NCI-H1092 (cell line): ENCODE measurements at places on chromosomes 6 and 20.
A peak's percentile ranks its signal among the peaks of the same experiment; 100 is the strongest.

DNA sequence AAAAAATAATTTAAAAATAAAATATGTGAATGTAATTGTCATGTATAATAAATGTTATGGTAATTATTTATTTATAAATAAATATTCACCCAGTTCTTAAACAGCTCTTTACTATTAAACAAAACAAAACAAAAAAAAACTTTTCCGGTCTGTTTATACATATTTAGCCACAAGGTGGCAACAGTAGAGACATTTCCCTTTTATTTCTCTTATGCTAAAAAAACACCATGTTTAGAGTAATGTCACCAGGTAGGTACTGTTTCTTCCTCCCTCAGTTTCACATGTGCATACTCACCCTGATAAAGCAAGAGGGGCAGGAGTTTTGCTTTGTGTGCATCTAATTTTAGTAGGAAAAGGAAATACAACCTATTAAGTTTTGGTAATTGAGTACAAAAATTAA, 610.4 kb upstream of the IMPG1 start:
- no peak for DNase-seq

GRCh38 chr6:86192123-86192522, 549.4 kb upstream of the SYNCRIP start:
- DNase-seq = no peak

DNA sequence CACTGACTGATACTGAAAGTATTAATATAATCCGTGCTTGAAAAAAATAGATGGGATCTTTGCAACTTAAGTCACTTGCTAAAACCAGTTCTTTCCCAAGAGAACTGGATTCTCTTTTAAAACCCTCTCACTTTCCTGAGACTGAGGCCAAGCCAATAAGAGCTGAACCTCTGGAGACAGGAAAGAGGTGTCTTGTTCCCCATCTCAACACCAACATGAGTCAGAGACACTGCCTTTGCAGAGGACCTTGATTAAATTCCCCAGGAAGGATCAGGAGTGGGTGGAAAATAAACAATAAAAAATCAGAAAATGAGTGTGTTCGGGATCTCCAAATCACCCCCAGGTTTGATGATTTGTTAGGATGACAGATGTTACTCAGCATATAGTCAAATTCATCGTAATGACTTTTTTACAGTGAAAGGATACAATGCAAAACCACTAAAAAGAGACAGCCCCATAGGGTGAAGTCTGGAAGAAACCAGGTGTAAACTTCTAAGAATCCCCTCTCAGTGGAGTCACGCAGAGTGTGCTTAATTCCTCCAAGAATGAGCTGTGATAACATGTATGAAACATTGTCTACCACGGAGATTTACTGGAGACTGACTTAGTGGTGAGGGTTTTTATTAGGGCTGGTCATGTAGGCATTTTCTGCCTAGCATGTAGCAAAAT, 122.8 kb upstream of the BEND3 start:
- DNase-seq = no peak

DNA sequence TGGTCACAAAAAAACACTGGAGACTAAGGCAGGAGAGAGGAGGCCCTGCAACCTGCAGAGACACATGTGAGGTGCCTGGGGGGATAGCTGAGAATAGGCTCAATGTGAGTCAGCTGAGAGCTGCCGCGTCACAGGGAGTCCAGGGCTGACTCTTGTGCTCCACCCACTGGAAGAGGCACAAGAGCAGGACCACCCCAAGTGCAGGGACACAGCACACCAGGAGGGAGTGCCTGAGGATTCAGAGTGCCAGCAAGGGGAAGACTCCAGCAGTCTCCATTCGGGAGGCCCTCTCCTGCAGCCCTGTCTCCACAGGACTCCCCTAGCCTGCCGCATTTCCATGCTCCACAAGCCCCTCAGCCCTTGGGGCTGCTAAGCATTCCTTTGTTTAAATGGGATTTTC, 105.5 kb downstream of the HUS1B start:
- no peak for DNase-seq

DNA sequence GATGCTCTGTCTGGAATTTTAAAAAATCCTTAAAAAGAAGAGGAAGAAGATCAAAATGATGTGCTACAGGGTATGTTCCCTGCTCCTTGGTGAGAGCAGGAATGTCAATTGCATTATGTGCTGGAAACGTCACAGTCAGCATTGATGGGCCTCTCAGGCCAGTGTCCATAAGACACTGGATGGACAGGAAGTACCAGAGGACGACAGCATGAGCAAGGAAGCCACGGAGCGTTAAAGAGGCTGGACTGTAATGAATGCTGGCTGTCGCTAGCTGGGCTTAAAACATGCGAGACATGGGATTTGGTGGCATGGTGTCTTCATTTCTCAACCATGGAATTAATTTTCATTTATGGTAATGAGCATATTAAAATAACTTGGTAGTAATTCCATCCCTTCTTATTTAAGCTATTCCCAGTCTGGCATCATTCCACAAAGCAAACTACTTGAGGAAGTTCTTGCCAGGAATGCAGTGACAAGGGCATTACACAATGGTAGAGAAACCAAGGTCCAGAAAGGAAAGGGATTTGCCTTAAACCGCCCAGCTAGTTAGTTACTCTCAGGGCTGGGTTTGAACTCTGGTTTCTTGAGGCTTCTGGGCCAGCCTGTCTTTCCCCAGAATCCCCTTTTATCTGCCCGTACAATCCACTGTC, 166.6 kb upstream of the SOX4 start:
- DNase-seq = no peak

DNA sequence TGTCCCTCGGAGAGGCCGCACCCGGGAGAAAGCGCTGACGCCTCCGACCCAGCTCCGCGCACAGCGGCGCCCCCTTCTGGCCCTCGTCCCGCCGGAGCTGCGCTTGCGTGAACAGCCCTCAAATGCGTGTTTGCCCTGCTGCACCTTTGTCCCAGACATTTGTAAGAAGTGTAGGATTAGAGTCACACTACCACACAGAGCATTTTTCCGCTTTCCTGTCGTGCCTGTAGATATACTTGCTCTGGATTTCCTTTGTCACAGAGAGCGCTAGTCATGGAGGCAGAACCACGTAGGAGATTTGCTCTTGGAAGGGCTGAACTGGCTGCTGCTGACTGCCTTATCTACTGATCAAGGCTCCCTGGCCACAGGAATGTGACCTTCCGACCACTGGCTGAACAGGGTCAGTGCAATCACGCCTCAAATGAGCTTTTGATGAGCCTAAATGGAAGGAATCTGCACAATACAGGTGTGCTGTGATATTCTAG, 62.3 kb downstream of the PAX1 start:
- DNase-seq = no peak

DNA sequence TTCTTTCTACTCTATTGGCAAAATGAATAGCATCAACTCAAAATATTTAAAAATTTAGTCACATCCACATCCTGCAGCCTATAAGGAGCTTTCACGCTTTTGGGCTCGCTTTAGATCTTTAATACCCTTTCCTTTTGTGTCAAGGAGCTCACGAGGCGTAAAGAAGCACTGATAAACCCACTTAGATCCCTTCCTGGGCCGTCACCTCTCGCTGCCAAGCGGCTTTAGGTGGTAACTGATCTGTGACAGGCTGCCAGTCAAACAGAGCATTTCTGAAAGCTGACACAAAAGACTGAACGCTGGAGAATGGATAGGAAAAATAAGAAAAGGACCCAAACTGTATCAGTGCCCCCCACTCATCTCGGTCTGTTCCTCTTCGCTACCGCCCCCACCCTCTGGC, 385.7 kb upstream of the MMS22L start:
- no peak for DNase-seq

DNA sequence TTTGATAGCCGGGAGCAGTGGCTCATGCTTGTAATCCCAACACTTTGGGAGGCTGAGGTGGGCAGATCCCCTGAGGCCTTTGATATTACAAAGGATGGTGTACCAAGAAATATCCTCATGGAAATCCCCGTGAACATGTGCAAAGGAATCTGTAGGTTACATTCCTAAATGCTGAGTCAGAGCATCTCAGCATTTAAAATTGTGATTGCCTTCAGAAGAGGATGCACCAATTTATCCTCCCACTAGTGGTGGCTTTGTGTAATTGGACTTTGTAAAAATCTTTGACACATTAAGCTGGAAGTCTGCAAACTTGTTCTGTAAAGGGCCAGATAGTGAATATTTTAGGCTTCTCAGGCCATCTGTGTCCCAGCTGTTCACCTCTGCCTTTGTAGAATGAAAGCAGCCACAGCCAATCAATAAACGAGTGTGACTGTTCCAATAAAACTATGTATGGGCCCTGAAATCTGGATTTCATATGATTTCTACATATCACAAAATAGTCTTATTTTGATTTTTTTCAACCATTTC, 11.8 kb downstream of the TMEM14B start:
- no peak for DNase-seq

DNA sequence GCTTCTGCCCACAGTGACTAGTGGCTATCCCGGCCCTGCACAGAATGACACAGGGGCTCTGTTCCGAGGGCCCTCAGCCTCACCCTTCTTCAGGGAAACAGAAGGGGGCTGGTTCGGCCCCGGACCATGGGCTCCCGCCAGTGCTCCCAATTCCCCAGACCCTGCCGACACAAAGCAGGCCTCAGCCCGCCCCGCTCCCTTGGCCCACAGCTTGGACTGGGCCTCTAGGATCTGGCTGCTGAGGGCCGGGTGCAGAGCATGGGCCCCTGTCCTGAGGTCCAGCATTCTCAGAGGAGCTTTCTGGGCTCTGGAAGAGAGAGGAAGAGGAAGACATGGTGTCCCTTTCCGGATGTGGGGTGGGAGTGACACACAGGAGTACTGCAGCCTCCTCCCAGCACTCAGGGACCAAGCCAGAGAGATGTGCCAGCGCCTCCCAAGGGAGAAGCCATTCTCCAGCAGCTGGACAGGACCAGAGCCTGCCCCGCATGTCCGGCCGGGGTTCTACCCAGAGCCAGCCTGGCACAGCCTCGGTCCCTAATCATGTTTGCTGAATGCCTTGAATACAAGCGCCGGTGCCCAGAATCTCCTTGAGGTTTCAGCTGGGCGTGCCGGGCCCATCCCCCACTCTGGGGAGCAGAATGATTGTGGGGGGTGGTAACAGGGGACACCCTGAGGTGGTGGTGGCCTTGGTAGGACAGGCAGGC, 23.9 kb downstream of the C20orf203 start:
- no peak for DNase-seq

- no peak for DNase-seq
These were observed 192.0 kb downstream of the GRIK2 start for GRCh38 chr6:101585501-101585900.

- no peak for DNase-seq
These were observed 89.8 kb downstream of the IYD start for GRCh38 chr6:150458579-150458978.

GRCh38 chr20:20364593-20365479, 3.1 kb upstream of the INSM1 start:
- peak; percentile 49 for DNase-seq

- DNase-seq = no peak
These were observed 9.4 kb downstream of the OR12D1 start for GRCh38 chr6:29424168-29424567.

DNA sequence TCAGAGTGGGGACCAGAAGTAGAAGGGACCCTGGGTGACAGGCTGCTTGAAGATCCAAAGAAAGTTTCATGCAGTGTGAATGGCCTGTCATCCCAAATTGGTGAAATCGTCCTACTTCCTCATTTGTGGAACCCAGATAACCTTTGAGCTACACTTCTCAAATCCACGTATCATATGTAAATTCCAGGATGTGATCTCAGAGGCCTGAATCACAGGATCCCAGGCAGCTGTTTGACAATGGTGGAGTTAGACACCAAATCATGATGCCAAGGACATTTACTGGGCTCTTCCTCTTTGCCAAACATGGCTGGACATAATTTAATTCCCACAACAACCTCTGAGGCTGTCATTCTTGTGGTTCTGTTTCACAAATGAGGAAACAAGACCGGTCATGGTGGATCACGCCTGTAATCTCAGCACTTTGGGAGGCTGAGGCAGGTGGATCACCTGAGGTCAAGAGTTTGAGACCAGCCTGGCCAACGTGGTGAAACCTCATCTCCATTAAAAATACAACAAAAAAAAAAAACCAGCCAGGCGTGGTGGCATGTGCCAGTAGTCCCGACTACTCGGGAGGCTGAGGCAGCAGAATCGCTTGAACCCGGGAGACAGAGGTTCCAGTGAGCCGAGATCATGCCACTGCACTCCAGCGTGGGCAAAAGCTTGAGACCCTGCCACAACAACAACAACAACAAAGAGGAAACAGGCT, 39.9 kb upstream of the TTPAL start:
- DNase-seq = no peak

- DNase-seq = no peak
These were observed 20.3 kb downstream of the ASXL1 start for GRCh38 chr20:32378461-32378860.

DNA sequence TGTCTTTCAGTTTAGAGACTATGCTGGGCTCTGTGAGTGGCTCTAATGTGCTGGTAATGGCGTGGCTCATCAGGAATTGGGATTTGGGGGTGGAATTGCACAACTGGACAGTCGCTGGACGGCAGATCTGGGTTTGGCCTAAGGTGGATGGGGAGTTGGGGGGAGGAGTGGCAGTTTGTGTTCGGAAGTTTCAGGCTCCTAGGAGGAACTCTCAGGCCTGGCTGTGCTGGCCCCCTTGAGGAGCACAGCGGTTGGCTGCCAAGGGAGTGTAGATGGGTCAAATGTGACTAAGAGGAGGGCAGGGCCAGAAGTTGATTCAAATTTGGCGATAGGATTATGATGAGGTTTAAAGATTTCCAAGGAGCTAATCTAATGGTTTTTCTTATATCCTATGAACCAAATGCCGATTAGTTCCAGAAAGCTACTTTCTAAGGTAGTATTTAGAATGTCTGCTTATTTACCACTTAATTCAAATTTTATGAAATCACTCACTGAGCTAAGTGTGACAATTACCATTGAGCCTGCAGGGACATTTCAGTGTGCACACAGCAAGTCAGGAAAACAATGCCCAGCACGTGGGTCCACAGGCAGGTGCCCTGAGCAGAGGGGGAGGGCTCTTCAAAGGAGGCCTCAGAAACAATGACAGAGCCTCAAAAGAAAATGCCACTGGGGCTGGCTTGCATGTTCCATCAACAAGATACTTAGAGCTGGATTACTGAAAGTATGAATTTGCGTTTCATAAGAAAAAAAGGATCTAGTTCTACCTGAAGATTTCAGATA, 111.0 kb downstream of the GJA10 start:
- no peak for DNase-seq

GRCh38 chr6:44020148-44020547, 107.1 kb downstream of the MRPL14 start:
- DNase-seq = no peak

GRCh38 chr6:30685157-30686008, 1.1 kb downstream of the PPP1R18 start:
- no peak for DNase-seq

DNA sequence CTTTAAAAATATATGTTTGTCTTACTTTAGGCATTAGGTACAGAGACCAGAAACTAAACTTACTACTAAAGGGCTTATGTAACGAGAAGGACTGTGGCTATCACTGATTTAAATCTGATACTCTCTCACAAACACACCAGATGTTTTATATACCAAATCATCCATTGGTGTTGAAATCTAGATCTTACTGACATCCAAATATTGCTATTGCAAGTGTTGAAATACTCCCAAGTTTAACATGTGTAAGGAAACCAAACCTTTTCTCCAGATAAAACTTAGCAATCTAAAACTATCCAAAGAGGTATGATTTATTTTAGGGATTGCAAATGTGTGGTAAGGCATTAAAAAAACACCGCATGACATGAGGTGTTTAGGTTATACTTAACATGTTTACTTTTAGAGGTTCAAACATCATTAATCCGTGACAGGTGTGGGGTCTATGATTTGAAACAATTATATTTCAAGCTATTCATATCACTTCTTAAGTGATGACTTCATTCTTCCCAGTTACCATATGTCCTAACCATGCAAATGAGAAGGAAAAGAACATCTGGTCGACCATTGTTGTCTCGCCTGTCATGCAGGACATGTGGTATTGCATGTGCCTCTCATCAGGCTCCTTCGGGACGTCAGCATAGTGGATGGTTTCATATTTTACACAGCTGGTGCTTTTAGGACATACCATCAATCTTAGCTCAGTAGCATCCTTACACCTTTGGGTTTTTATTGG, 168.3 kb upstream of the SPACA1 start:
- DNase-seq = no peak
